NCI-H2081 treated with DMSO at 0.1 percent for 48 hours (cell line): ENCODE measurements at places on chromosomes 7 and 10.

DNA sequence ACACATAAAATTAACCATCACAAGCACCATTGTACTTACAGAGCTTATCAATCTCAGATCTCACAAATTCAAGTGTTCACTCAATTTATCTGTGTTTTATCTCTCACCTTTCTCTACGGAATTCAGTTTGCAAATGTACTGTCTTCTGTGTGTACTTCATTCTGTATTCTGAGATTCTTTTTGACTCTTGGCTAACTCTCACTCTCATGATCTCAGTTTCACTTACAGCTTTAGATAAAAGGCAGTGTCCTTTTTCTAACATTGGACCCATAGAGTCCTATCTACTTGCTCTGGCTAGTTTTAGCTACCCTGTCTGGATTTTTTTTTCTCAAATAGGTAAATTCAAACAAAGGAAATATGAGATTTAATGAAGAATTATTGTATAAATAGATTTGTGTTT lies 176.0 kb downstream of the CCDC7 start:
- DNase-seq: no peak

GRCh38 chr10:73871295-73872189 lies 2.8 kb downstream of the CAMK2G start:
- DNase-seq: no peak

DNA sequence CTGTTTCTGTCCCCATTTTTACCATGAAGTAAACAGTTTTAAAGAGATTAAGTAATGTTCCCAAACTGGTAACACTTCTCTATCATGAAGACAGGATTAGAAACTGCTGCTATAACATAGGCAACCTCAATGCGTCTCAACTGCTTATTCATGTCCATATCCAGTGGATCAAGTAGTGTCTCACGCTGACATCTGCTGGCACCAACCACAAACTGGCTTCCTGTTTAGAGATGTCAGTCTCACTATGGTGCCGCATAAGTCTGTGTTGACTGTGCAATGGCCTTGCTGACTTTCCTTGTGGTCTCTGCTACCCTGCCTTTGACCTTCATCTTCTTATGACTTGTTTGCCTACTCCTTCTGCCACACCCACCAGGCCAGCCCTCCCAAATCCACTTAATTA lies 369.6 kb upstream of the DPP6 start:
- DNase-seq: no peak

- DNase-seq: no peak
Observed at GRCh38 chr10:115084277-115084850, 8.8 kb upstream of the ATRNL1 start.

DNA sequence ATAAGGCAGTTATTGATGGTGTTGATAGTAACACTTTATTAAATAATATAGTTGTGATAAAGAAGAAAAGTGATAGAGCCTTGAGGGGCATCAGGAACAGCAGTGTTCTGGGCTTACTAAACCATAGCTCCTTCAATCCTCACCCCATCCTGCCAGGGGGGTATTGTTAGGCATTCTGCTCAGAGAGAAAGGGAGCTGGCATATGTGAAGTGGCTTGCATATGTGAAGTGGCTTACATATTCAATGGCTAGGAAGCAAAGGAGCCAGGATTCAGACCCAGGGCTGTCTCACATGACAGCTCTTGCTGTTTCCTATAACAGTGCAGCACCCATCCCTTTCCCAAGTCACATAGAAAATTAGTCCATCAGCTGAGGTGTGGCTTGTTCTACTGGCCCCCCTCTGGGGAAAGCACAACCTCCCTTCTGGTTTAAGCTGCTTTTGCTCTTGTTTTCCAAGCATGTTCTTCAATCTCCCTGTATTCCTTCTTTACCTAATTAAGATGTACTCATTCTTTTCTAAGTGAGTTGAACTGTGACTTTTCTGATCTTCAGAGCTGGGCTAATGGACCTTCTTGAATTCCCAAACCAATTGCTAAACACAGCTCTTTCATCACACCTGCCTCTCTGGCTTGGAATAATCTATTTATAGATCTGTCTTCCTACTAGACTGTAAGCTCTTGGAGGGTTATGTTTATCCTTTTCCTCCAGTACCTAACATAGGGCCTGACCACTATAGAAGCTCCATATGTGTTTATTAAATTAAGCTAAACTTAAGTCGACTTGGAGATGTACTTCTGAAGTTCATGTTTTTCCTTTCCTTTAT lies 108.7 kb upstream of the GLI3 start:
- DNase-seq: no peak

GRCh38 chr10:104209575-104210198 lies 22.5 kb downstream of the CFAP43 start:
- DNase-seq: no peak

DNA sequence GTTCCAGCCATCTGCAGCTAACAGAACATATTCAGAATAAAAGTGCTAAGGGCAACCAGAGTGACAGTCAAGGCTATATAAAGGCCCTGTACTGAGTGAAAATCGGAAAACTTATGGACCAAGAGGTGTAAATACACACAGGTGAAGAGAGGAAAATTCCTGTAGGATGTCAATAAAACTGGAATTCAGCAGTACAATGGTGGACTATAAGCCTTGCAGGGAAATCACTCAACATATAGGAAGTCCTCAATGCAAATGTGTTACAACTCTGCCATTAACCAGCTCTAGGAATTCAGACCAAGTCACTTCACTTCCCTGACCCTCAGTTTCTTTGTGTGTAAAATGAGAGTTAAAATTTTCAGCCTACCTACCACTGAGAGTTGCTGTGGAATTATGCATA lies 7.7 kb downstream of the USP6NL start:
- no peak for DNase-seq

DNA sequence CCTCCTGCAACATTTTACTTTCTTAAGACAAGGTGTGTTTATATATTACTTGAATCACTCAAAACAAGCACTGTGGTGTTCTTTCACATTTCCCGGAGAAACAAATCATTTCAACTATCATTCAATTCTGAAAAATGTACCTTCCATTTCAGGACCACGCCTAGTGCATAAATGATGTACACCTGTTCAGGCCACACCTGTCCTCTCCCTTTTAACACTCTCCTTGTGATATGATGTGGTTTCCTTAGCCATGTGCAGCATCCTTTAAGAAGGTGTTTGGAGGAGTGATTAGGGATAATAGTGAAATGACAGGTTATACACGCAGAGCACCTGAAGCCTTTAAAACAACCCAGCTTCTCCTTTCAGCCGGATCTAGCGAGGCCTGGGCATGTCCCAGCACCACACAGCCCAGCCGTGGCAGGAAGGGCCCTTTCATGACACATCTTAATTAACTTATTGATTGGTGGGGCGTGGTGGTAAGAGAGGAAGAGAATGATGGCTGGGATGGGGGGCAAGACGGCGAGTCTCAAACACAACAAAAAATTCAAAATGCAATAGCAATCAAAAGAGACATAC lies 26.9 kb downstream of the ABLIM1 start:
- DNase-seq: no peak

DNA sequence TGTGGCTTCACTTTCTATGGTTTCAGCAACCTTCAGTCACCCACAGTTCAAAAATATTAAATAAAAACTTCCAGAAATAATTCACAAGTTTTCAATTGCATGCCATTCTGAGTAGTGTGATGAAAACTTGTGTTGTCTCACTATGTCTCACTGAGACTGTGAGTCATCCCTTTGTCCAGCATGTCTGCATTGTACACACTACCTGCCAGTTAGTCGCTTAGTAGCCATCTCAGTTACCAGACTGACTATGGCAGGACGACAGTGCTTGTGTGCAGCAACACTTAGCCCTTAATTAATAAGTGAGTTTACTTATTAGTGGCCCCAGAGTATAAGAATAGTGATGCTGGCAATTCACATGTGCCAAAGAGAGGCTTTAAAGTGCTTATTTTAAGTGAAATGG lies 22.5 kb downstream of the CCDC186 start:
- DNase-seq: no peak

DNA sequence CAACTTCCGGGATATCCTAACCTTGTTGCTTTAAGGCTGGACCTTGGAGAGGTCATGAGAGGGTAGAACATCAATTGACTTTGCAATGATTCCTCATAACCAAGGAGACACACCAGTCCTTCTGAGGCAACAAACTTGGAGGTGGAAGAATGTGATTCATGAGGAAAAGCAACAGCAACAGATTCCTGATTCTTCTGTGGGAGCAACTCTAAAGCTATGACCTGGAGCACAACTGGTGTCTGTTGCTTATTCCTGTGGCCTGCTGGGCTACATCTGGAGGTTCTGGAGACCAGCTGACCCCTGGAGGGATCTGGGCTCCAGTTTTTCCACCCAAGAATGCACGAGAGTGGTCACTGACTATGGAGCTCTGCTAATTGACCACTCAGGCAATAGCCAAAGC lies 116.6 kb downstream of the CREB5 start:
- DNase-seq: no peak

DNA sequence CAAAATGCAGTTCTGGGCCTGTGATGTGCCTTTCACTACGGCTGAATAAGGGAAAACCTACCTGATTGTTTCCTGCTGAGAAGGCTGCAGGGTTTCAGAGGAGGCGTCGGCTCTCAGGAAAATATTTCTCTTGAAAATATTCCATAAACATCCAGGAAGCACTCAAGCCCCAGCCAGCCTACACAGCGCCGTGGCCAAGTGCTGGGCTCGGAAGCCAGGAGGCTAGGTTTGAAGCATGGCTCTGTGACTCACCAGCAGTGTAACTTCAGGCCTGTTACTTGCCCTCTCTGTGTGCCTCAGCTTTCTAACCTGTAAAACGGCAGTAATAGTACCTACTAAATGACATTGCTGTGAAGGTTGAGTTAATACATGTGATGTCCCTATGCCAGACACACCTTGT lies 399.1 kb downstream of the GATA3 start:
- no peak for DNase-seq

GRCh38 chr10:130053561-130053960 lies 57.1 kb downstream of the C10orf143 start:
- no peak for DNase-seq

GRCh38 chr10:31730776-31731175 lies 197.9 kb downstream of the ARHGAP12 start:
- no peak for DNase-seq

- DNase-seq: no peak
Observed at GRCh38 chr7:122688400-122688998, 10.4 kb downstream of the RNF133 start.

- no peak for DNase-seq
Observed at GRCh38 chr10:73839276-73839966, 28.0 kb upstream of the NDST2 start.

GRCh38 chr10:1395481-1396296 lies 339.5 kb downstream of the WDR37 start:
- no peak for DNase-seq

- DNase-seq: no peak
Observed at GRCh38 chr7:30566596-30566995, 28.1 kb upstream of the GARS1 start.

- DNase-seq: no peak
Observed at GRCh38 chr10:102509387-102509786, 5.6 kb downstream of the SUFU start.
